Activated naive CD8-positive, alpha-beta T cell treated with anti-CD3 and anti-CD28 coated beads for 36 hours (primary cell): ENCODE measurements at places on chromosomes 7 and 10. TPM values are rescaled to one million over a fixed set of nuclear protein-coding genes. Genes with fewer than 3 reads are reported as not detected.

SLC16A12 gene
- total RNA-seq = not detected

LEP gene
- total RNA-seq = not detected

CYTH3 gene
- 2.0 TPM for total RNA-seq

MYH16 gene
- total RNA-seq = not detected

- no peak overlapping the region for H3K4me3 ChIP-seq
- no peaks in the 10 kb centered on the region for H3K36me3 ChIP-seq
- DNase-seq = no peak
Observed at GRCh38 chr7:44333911-44334733, 8.7 kb upstream of the CAMK2B start.

DNA sequence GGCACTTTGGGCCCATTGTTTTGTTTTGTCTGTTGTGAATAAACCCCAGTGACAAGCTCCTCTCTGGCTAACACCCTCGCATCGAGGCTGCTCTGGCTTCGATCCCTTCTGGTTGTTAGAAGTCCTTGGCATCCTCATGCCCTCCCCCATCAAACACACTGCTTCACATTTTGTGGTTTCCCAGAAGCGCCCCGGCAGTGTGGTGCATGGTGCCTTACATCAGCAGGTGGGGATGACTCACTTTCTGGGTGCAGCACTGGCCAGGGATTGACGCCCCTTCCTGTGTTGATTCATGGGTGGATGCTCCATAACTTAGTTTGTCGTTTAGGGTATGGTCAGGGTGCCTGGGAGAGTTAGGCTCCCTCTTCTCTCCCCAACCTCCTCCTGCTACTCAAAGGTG lies 51.4 kb downstream of the PLPP4 start:
- DNase-seq = peak; percentile 8
- H3K27ac ChIP-seq = no peak overlapping the region
- H3K27me3 ChIP-seq = peaks cover 7% of the 10 kb centered on the region
- H3K4me1 ChIP-seq = no peaks in the 10 kb centered on the region
- no peak overlapping the region for H3K4me3 ChIP-seq

- no peaks in the 10 kb centered on the region for H3K36me3 ChIP-seq
- H3K4me3 ChIP-seq = no peak overlapping the region
- H3K27ac ChIP-seq = no peak overlapping the region
- no peaks in the 10 kb centered on the region for H3K4me1 ChIP-seq
Observed at GRCh38 chr7:4260867-4261600, 421.1 kb upstream of the FOXK1 start.

DNA sequence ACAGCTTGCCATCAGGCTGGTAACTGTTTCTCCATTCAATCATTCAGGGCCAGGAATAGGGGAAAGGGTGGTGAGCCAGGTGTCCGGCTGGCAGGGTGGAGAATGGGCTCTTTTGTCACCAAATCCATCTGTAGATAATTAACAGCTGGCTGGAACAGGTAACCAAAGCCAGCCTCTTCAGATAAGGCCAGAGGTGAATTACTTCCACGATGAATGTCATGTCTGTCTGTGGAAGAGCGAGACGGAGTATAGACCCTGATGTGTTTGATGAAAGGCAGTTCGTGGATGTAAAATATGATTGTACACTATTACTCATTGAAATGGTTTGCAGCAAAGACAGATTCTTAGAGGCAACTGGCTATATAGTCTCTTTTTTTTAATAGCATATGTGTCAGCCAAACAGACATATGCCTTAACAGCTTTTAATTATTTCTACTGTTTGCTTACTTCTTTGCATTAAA lies 149.8 kb downstream of the KLF6 start:
- H3K4me1 ChIP-seq = no peaks in the 10 kb centered on the region
- H3K36me3 ChIP-seq = no peaks in the 10 kb centered on the region
- no peak overlapping the region for H3K4me3 ChIP-seq
- no peak overlapping the region for H3K27ac ChIP-seq

DNA sequence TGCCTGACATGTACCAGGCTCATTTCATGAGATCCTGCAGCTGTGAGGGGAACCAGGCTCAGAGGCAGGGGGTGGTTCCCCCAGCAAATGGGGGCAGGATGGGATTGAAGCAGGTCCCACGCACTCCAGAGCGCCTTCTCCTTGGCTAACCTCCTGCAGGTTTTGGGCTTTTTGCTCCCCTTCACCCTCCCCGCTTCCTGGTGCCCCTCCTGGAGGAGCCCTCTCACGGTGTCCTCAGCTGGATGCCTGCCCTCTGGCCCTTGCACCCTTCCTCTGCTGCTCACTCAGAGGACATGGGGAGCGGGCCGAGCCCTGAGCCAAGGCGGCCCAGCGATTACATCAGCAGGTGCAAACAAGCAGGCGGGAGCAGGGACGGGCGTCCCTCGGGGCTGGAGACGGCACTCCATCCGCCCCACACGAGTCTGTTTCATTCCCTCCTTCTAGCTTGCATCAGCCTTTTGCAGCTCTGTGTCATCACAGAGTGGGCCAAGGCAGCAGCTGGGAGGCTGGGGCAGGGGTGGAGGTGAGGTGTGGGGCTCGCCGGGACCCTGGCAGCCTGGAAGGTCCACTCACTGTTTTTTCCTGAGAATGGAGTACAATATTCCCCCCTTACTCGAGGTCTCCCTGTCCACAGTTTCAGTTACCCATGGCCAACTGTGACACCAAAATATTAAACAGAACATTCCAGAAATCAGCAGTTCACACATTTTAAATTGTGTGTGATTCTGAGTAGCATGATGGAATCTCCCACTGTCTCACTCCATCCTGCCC lies 52.7 kb upstream of the SLC29A3 start:
- H3K36me3 ChIP-seq = no peaks in the 10 kb centered on the region
- H3K4me3 ChIP-seq = no peak overlapping the region
- no peak overlapping the region for H3K27ac ChIP-seq
- no peak for DNase-seq
